ENCODE measurements at places on chromosomes 6 and 20.

- no peak for DNase-seq
Observed at GRCh38 chr6:150720774-150721233, 121.1 kb downstream of the PLEKHG1 start.

DNA sequence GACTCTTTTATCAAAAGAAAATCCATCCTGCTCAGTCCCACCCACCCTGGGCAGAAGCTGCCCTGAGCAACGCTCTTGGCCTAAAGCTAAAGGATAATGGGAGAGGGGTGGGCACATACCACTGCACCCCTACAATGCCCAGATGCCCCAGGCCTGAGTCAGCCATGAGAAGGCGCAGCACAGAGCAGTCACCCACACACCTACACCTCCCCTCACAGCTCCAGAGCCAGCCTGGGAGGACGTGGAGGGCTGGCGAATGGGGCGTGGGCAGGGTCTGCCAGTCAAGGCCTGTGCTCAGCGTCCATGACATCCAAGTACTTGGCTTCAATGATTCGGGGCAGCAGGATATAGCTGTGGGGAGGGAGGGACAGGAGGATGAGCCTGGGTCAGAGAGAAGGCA lies 11.5 kb downstream of the SLC4A11 start:
- no peak for DNase-seq

GRCh38 chr20:20391766-20392165 lies 23.9 kb downstream of the INSM1 start:
- no peak for DNase-seq

DNA sequence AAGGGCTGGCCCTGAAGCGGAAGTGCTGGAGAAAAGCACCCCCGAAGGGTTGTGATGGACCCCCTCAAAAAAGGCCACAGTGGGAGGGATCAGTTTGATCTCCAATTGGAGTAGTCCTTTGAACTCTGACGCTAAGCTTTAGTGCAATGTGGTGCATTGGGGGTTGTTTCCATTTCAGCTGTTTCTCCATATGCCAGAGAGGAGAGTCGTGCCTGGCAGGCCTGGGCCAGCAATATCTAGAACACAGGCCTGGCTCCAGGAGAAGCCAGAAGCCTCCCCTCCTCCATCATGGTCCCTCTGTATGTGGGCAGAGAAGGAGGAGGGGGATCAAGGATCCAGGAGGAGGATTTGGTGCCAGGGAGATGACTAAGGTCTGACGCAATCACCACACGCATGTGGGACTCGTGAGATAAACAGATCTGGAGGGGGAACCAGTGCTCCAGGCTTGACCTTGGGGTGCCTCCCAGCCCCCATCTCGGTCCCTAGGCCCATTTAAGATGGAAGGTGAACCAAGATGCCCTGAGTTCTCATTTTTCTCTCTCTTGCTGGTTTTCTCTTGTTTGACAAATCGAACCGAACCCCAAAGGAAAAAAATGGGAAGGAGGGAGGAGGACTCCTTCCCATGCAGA lies 517.4 kb upstream of the JARID2 start:
- DNase-seq, result no peak

DNA sequence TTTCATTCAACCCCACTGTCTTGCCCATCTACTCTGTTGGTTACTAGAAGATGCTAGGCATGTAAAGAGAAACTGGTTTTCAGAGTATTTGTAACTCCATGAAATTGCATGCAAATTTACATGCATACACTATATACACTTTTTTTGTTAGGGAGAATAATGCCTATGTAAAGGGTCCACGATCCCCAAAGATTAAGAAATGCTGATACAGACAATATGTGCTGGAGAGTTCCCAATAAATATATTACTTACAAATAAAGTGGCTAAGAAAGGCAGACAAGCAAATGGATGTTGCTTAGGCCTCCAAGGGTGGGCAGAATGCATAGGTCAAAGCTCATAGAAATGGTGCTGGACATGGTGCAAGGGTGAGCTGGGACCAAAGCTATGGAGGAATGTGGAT lies 109.6 kb upstream of the NHSL1 start:
- DNase-seq, result no peak

DNA sequence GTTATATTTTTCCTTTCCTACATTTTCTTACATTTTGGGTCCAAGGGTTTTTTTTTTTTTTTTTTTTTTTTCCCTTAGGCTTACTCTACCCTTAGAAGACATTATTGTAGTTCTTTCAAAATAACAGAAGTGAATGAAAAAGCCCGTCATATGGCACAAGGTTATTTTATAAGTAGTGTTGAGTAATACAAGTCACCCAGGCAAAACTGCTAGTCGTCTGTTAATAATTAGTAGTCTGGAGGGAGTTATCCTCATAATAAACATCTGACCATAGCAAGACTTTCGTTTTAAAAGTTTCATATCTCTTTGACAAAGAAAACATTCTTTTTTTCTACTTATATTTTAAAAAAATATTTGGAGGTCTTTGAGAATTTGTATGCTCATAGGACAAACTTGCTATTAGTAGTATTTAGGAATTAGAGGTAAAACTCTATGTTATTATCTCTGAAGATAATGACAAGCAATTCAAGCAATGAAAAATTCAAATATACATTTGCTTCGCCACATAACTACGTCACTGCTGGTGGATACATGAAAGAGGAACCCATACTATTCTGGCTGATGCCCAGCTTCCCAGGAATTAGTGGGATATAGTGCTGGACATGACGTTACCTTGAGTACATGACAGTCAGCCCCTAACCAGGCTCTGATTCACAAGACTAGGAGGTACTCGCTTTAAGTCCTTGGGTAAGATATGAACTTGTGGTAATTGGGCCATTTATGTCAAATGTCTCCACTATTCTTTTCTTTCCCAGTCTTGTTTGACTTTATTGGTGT lies 532.8 kb downstream of the GRIK2 start:
- DNase-seq, result no peak

DNA sequence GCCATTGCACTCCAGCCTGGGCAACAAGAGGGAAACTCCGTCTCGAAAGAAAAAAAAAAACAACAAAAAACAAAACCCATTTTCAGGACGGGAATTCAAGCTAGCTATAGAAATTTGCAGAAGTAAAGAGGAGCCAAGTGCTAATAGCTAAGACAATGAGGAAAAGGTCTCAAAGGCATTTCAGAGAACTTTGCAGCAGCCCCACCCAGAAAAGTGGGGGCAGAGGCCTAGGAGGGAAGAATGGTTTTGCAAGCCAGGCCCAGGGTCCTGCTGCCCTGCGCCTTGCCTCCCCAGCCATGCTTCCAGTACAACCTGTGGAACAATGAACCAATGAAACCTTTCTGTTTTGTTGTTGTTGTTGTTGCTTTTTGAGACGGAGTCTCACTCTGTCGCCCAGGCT lies 38.3 kb upstream of the SAMHD1 start:
- DNase-seq, result no peak

GRCh38 chr20:35978041-35978513 lies 9.7 kb downstream of the CNBD2 start:
- no peak for DNase-seq

GRCh38 chr6:153645326-153645725 lies 393.7 kb upstream of the OPRM1 start:
- DNase-seq, result no peak

DNA sequence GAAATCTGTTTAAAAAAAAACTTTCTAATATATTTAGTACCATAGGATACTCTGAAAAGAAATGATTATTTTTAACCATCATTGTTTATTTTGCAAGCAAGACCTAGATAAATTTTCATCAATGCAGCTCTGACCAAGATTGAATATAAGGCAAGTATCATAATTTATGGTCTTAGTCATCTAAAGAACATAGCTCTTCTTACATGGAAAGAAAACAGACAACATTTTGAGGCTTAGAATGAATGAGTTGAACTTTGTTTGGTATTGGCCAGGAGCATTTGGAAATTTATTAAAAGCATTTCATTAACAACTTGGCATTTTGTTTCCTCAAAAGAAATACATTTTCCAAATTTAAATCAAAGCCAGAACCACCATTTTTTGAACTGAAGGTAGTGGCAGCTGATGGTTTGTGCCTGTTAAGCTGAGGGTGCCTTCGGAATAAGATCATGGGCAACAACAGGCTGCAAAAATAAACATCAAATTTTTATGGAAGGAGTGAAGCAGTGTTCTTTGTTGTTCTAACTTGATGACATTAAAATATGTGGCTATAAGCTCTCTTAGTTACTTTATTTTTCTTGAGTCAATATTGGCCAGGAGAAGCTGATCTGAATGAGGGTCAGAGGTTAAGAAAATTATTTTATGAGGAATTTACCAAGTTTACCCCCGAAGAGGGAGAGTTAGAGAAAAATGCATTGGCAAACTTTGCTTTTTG lies 6.7 kb upstream of the ATXN1 start:
- DNase-seq, result no peak

GRCh38 chr20:37999526-38000263 lies 33.6 kb downstream of the TTI1 start:
- no peak for DNase-seq

GRCh38 chr6:39091220-39091619 lies 23.8 kb downstream of the SAYSD1 start:
- DNase-seq, result no peak

DNA sequence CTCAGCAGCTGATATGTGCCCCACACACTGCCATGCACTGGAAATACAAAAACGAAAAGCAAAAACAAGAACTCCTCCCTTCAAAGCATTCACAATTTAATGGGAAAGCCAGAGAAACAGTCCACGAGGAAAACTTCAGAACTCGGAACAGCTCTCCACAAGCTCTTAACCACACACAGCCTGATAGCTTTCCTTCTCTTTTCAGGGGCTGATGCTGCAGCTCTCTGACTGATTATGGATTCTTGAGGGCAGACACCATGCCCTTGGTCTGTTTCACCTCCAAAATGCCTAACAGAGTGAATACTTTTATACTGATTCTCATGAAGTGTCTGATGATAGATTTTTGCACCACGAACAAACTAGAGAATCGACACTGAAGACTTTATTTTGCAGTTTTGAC lies 282.1 kb downstream of the CD83 start:
- DNase-seq, result no peak

- no peak for DNase-seq
Observed at GRCh38 chr6:9316831-9317230, 881.5 kb upstream of the SLC35B3 start.

GRCh38 chr6:67818322-67818721 lies 816.8 kb upstream of the ADGRB3 start:
- no peak for DNase-seq

DNA sequence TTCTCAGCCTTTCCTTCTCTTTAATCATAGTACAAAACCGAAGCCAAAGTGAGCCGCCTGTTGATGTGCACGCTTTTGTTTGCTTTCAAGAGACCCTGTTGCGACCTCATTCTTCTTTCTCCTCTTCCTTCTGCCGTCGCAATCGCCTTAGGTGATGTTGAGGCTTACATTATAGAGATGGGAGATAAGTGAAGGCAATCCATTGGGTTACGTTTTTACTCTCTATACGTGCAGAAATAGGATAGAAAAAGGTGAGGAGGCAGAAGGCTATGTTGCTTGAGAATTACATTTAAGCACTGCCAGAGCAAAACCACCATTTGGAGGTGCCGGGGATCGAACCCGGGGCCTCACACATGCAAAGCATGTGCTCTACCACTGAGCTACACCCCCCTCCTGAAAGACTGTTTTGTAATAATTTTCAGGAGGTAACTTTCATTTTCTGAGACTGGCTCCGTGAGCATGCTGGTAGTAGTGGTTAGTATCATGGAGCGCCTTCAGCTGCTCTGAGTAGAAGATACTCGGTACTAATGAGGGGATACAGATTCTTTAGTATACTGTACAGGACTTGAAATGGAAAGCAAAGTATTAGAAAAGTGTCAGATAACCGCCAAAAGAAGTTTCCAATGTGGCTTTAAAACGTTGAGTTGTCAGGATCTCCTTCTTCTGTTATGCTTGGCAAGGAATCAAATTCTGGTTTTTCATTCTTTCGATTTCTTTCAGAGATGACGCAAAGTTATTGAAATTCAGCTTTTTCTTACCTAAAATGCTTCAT lies 165.6 kb downstream of the TRIM27 start:
- DNase-seq, result no peak

DNA sequence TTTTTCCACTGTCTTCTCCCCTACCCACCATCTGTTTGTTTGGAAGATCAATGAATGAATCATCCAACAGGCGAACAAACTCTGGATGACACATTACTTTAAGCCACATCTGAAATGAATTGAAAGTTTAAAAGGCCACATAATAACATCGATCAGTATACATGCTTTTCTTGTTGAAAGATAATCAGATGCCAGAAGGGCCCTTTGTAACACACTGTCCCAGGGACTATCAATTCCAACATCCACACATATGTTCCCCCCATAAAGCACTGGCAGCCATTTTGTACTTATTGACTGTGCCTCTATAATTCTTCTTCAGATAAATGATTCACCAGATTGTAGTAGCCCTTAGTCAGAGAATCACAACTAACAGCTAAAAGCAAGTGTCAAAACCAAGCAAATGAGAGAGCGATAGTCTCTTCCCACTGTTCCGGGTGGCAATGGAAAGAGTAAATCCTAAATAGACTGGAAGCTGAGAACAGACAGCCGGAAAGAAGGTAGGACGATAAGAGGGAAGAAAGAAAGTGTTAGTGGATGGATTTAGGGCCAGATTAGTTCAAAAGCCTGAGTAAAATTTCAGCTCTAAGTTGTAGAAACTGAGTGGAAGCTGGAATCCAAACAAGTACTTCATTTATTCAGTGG lies 184.9 kb upstream of the TENT5A start:
- DNase-seq, result no peak

DNA sequence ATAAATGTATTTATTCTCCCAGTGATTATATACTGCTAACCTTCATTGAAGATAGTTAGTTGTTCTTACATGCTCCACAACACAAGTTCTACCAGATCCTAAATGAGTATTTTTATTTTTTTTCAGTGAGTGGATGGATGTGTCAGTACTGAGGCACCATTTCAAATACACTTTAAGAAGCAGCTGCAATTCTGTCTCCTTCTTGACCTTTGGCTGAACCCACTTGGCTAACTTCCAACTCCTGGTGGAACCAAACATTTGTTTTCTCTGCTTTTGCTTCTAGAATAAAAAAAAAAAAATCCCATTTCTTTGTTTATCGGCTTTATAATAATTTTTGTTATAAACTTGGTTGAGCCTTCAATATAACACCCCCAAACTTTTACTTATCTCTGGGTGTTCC lies 458.3 kb upstream of the MAP3K7 start:
- DNase-seq, result no peak

DNA sequence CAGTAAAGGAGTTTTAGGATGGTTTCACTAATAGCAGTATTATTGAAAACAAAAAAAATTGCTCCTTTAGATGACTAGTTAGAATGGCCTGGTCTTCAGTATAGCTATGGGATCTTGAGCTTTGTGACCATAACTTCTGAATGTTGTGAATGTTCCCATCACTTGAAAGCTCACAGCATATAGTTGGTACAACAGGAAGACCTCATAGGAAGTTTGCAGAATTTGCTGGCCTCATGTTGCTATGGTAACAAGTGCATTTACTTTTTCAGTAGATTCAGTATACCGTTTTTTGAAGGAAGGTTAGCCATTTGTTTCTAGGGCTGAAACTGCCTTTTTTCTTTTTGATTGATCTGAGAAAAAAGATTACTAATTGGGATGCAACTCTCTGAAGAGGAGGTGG lies 8.3 kb downstream of the PHF3 start:
- no peak for DNase-seq

- no peak for DNase-seq
Observed at GRCh38 chr20:56179051-56179450, 69.5 kb upstream of the MC3R start.

- no peak for DNase-seq
Observed at GRCh38 chr6:85172161-85172560, 277.7 kb upstream of the NT5E start.
